Sciatic nerve (tissue), 2 donors: ENCODE measurements at places on chromosomes 6 and 20. TPM values are rescaled to one million over a fixed set of nuclear protein-coding genes. Genes with fewer than 3 reads are reported as not detected.

The NKAIN2 gene
- total RNA-seq = 48.4 TPM

The HS3ST5 gene
- 1.9 TPM for total RNA-seq

DNA sequence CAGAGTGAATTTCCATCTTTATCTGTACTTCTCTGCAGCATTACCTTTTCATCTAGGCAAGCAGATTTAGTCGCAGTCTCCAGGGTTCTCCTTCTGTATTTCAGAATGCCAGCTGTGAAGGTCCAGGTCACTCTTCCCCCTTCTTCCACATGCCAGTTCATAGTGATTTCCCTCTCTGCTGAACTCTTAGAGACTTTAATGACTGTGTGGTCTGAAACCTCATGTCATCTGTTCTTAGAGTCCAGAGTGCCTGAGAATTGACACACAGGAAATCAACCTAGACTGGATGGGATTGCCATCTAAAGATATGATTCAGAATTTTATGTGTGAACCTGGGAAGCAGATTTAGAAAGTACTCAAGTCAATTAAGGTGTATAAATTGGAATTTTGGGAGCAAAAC lies 248.1 kb downstream of the TPBG start:
- no peak for DNase-seq

- DNase-seq = no peak
Measured at GRCh38 chr20:50305636-50306477, 115.2 kb downstream of the CEBPB start.

GRCh38 chr6:116411284-116411623 lies 40.5 kb downstream of the DSE start:
- no peak for DNase-seq

- DNase-seq = no peak
Measured at GRCh38 chr6:95099410-95099809, 477.9 kb upstream of the MANEA start.
